ENCODE measurements at places on chromosomes 7 and 10.
A peak's percentile ranks its signal among the peaks of the same experiment; 100 is the strongest.

DNA sequence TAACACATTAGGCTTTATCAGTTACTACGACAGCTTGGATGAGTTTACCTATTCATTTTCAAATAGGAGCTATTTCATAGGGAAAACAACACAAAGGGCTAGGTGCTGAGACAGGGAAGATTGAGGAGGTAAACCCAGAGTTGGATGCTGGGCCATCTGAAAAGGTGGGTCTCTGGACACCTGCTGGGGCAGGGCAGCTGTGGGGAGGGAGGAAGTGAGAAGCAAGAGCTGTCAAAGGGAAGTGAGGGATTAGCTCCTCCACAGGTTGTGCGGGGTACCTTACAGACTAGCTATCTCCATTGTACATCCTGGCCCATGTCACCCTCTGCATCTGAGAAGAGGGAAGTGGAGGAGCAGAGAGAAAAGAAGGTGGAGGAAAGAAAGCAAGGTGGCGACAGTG is 48.9 kb downstream of the BLNK start:
- DNase-seq, result no peak

DNA sequence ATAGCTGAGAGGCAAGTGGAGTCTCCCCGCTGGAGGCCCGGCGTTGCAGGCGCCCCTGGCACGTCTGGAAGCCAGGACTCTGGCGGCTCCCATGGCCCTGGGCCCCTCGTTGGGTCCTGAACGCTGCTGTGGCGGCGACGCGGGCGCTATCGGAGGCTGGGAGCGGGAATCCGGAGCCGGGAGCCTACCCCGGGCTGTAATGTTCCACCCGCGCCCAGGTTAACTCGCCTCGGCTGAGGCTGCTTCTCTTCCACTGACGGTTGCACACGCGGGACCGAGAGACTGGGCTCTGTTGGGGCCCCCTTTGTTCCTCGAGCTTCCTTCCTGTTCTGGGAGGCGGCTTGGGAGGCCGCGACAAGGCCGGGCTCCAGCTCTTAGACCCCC is 1.3 kb upstream of the HOXA5 start:
- DNase-seq, result no peak

DNA sequence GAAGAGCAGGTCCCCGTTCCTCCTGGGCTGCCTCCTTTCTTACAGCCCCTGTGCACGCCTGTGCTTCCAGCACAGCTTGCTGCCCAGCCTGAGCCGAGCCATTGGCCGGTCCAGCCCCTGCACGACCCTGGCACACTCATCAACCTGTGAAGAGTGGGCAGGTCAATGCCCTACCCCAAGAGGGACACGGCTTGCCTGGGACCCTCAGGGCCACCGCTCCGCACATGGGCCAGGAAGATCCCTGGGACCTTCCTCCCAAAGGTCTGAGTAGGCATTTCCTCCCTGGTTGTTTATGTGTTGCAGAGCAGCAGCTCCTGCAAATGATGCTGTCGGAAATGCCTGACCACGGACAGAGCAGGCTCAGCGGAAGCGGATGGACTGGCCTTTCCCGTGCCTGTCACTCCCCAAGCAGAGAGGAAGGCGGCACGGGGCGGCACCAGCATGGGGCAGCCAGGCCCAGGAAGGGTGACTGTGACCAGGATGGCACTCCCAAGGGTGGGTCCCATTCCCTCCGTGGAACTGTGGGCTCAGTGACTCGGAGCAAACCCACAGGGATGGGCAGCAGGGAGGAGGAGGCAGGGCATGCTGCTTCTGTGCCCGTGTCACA is 252.5 kb downstream of the TNS3 start:
- peak; percentile 36 for DNase-seq

- DNase-seq, result no peak
Measured at GRCh38 chr7:24555184-24555583, 18.1 kb upstream of the PALS2 start.

- no peak for DNase-seq
Measured at GRCh38 chr7:80773787-80774508, 135.5 kb downstream of the CD36 start.

DNA sequence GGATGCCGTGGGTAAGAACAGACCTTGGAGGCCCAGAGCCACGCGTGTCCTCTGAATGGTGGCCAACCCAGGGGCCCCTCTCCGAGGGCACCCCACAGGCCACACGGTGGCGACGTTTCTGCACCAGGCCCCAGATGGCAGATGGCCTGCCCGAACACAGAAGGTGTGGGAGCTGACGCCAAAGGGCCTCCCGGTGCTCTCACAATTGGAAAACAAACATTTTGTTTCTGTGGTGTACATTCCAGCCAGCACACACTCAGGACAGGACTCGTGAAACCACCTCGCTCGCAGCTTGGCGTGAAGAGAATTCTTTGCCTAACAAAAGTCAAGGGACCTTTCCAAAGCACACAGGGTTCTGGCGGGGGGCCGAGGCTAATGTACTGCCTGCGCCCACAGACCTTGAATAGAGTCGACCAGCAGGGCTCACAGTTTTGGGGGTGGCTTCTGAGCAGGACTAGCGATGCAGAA is 112.1 kb downstream of the FAM53B start:
- DNase-seq, result no peak

DNA sequence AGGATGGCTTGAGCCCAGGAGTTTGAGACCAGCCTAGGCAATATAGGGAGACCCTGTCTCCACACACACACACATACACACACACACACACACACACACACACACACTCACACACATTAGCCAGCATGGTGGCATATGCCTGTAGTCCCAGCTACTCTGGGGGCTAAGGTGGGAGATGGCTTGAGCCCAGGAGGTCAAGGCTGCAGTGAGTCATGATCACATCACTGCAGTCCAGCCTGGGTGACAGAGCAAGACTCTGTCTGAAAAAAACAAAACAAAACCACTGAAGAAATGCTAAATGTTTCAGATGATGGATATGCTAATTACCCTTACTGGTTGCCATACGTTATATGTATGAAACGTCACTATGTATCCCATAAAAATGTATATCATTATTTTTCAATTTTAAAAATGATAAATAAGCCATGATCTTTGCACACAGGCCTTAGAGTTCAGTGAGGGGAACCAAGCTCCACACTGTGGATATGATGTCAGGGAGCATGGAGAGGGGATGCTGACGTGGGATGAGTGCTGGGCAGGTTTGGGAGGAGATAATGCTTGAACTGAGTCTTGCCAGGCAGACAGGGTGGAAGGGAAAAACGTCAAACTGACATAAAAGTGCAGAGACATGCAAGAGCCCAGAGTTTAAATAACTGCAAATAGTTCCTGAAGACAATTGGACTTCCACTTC is 45.9 kb upstream of the ARHGAP12 start:
- no peak for DNase-seq

- DNase-seq, result no peak
Measured at GRCh38 chr7:7920481-7920880, 48.1 kb upstream of the GLCCI1 start.

GRCh38 chr7:5693529-5693928 is 87.9 kb downstream of the RNF216 start:
- DNase-seq, result no peak

DNA sequence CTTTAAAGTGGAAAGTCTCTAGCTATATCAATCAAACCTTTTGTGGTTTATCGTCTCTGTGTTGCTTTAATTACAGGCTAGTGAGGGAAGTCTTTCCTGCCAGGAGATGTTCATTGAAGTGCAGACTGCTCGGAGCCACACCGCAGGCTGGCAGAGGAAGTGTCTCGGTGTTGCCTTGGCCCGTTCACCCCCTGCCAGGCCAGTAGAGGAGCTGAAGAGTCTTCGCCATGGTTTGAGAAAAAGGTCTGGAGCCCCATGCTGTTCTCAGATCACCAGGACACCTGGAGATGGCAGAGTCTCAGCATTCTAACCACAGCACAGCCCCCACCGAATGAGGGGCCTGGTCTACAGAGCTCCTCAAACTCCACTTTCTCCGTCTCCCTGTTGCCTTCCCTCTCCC is 275.9 kb upstream of the PLPP4 start:
- no peak for DNase-seq

DNA sequence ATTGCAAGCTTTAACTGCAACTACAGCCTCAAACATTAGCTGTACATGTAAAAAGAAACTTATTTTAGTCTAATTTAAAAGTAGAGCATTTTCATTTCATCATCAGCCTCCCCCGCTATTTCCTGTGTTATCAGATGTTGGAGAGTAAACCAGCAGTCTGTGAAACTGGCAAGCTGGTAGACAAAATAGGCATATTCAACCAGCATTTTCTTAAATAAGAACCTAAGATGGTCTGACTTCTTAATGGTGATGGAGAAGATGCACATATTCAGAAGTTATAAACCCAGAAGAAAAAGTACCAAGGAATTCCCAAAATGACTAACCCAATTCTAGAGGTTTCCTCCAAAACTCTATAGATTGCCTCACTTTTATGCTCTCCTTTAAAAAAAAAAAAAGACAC is 24.9 kb downstream of the PIK3AP1 start:
- no peak for DNase-seq

DNA sequence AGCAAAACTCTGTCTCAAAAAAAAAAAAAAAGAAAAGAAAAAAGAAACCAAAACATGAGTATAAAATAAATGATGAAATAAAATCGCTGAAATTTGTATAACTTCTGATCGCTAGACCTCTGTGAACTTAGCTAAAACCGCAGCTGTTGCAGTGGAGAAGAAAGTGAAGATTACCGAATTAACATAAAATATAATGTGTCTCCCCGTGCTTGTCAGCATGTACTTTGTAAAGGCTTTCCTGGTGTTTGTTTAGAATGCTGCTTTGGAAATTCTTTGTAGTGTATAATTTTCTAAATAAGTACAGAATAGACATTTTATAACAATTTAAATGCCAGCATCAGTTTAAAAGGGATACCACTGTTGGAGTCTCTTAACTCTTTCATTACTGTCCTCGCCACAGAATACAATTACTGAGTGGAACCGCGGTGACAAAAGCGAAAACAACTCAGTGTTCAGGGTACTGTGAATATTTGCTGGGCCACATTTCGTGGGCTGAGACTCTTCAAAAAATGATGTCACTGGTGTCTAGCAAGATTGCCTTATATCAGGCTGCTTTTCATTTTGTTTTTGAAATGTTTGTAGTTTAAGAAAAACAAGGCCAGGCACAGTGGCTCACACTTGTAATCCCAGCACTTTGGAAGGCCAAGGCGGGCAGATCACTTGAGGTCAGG is 167.7 kb downstream of the NSUN6 start:
- no peak for DNase-seq

GRCh38 chr10:13913897-13914296 is 327.1 kb downstream of the PRPF18 start:
- no peak for DNase-seq

- no peak for DNase-seq
Measured at GRCh38 chr7:133009426-133010252, 72.3 kb downstream of the CHCHD3 start.

Data from liver (tissue), 10 donors.